ENCODE measurements at places on chromosomes 6 and 20. TPM values are rescaled to one million over a fixed set of nuclear protein-coding genes. Genes with fewer than 3 reads are reported as not detected.

The ACSS1 gene
- 85.0 TPM for total RNA-seq

The ECT2L gene
- 2.6 TPM for total RNA-seq

DNA sequence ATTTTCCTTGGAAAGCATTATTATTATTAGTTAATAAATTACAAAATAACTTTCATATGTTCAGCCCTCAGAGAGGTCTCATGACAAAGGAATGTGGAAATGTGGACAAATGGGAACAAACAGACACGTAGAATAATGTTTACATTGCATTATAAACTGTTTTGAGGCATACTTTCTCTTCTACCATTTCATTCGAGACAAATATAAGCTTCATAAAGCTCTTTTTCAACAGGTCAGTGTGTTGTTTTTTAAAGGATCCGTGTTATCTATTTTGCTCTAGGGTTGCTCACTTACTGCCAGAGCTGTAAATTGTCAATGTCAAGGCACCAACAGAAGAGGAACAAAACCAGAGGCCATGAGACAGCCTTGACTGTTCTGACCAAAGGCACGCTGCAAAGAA is 256.8 kb downstream of the PHACTR1 start:
- no peak for DNase-seq

The GPR6 gene
- total RNA-seq = not detected

DNA sequence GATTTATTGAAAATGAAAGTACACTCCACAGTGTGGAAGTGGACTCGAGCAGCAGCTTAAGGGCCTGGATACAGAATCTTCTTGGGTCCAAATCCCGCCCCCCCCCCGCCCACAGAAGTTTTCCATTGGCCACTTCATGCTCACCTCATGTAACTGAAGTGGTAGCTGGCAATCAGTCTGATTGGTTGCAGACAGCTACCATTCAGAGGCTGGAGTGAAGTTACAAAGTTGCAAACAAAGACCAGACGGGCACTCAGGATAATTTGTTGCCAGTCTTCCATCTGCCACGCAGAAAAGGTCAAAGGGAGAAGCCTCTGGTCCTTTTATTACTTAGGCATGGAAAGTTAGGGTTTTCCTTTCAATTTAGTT is 25.8 kb upstream of the FABP7 start:
- no peak for DNase-seq
